ENCODE measurements at places on chromosomes 1 and 21.

DNA sequence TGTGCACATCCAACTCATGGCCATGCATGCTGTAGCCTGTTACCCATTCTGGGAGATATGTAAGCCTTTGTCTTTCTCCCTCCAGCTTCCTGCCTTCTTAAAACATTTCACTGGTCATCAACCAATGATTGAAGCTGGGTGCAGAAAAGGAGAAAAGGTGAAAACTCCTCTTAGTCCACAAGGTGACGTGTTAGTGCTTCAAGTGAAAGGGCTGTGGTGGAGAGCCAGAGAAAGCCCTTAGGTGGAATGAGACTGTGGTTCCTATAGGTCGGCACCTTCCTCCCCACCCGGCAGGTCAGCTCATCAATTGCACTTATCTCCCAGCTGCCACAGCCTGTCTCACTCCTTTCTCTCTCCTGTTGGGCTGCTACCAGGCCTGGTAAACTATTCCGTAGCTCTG, 30.4 kb downstream of the ERG start:
- DNase-seq = no peak

GRCh38 chr1:27527223-27527889, 37.4 kb upstream of the WASF2 start:
- DNase-seq = no peak

DNA sequence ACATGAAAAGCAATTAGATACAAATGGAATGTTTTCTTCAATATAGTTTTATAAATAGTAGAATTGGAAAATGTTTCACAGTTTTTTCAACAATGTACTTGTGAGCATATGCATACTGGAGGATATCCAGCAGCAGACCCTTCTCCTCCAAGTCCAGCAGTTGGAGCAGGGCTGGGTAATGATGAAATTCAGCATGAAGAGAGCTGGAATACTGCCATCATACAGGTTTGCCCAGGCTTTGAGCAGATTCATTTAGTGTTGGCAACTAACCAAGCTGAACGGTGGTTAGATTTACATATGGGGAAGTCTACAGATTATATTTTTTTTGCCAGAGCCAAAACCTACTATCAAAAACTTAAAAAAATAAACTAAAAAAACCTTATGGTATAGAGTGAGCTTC, 38.3 kb downstream of the WDR3 start:
- DNase-seq = no peak

GRCh38 chr1:39969531-39970270, 14.8 kb downstream of the MFSD2A start:
- DNase-seq = no peak

DNA sequence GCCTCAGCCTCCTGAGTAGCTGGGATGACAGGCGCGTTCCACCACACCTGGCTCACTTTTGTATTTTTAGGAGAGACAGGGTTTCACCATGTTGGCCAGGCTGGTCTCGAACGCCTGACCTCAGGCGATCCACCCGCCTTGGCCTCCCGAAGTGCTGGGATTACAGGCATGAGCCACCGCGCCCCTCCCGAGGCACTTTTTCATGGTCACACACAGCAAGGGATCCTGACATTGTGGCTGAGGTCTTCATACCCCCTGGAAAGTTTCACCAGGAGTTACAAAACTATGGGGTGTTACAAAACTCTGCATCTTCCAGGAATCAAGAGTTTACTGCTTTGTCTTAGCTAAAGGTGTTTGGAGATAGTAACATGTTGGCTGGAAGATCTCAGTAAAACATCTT, 234.3 kb upstream of the TMEM51 start:
- DNase-seq = no peak

DNA sequence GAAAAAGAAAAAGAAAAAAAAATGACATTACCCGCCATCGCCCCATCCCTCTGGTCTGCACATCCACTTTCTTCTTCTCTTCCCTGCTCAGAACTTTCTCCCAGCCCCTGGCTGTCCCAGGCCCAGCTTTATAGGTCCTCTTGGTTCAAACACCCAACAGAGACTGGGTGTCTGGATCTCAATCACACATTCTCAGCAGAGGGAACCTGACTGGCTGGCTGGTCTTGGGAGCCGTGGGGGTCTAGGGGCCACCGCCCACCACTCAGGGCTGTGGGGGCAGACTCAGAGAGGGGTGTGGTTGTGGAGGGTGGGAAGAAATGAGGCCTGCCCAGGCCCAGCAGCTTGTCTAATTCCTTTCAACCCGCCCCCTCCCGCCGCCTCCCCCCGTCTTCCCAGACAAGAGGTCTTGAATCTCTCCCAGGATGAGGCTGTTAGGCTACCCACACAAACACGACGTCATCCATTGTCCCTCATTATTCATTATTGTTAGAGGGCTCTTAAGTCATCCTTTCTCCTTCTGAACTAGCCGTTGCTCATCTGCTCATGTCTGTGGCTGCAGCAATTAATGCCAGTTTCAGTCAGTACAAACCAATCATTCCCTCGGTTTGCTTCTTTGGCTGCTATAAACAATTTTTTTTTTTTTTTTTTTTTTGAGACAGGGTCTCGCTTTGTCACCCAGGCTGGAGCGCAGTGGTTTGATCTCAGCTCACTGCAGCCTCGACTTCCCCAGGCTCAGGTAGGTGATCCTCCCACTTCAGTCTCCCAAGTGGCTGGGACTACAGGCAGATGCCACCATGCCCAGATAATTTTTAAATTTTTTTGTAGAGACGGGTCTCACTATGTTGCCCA, 40.6 kb upstream of the CLIC4 start:
- DNase-seq = no peak

DNA sequence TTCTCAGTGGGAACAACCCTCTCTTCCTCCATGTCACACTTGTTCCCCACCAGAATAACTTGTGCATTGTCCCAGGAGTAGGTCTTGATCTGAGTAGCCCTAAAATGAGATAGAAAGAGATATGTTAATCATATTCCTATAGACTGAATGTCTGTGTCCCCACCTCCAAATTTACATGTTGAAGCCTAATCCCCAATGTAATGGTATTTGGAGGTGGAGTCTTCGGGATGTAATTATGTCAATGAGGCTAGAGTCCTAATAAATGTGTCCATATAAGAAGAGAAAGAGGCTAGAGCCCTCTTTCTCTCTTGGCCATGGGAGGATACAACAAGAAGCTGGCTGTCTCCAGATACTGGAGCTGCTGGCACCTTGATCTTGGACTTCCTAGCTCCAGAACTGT, 54.8 kb upstream of the NRDC start:
- DNase-seq = no peak

DNA sequence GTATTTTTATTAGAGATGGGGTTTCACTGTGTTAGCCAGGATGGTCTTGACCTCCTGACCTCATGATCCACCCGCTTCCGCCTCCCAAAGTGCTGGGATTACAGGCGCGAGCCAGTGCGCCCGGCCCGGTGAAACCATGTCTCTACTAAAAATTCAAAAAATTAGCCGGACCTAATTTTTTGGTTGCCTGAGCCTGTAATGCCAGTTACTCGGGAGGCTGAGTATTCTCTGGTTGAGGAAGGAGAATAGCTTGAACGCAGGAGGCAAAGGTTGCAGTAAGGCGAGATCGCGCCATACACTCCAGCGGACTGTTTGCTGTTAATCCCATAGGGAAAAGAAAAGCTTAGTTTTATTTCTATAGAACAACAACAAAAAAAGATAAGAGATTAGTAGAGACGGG, 29.9 kb upstream of the HJV start:
- no peak for DNase-seq

- no peak for DNase-seq
Observed at GRCh38 chr1:233217832-233218231, 77.7 kb downstream of the PCNX2 start.

GRCh38 chr1:180343921-180344769, 114.1 kb downstream of the LHX4 start:
- DNase-seq = no peak

DNA sequence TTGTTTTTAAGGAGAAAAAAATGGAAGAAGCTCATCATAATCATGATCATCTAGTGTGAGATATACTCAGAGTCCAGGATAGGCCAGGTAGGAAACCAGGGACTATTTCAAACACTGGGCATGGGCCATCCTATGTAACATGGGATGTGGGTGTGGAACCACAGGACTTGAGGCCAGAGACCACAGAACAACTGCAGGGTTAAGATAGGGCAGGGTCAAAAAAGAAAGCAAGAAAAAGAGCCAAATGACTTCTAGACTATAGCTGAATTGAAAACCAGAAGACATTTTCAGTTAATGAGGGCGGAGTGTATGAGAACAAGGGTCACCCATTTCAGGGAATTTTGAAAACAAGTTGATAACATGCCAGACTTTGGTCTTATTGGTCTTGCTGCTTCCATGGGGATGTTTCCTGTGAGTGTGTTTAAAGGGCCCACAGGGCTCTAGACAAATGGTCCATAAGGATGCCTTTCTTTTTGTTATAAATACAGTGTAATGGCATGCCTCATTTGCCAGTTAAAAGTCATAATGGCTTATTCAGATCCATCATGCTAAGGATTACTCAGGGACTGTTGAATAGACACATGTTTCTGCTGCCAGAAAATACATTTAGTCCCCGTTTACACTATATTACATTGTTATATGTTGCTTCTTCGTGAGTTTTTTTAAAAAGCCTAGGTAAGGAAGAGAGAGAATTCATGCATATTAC, 182.0 kb upstream of the C21orf91 start:
- no peak for DNase-seq

DNA sequence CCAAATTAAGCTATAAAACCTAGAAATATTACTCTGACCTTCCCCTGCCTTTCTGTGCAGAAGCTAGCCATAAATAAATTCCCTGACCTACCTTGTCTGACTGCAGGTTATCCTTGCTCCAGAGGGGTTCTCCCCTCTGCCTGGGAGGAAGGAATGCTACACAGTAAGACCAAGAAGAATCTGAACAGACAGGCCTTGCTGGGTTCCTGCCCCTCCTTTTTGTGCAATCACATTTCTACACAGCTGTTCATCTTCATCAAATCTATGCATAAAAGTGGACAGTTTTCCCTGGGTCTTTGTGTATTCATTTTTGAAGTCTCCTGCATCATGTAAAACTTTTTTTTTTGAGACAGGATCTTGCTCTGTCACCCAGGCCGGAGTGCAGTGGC, 50.6 kb downstream of the DNTTIP2 start:
- no peak for DNase-seq

DNA sequence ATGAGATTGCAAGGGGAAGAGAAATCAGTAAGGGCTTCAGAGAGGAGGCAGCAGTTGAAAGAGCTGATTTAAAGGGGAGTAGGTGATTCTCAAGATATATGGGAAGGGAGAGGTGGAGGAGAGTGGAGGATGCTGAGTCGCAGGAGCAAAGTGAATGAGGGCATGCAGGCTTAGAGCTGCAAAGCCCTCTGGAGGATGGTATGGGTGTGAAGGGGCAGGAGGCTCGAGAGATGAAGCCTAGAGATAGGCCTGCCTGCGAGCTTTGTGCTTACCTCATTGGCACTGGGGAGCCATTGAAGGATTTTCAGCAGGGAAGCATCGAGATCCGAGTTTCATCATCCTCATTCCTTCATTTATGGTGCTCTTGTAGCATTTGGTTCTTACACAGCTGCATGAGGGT, 15.8 kb upstream of the SH2D2A start:
- DNase-seq = no peak

DNA sequence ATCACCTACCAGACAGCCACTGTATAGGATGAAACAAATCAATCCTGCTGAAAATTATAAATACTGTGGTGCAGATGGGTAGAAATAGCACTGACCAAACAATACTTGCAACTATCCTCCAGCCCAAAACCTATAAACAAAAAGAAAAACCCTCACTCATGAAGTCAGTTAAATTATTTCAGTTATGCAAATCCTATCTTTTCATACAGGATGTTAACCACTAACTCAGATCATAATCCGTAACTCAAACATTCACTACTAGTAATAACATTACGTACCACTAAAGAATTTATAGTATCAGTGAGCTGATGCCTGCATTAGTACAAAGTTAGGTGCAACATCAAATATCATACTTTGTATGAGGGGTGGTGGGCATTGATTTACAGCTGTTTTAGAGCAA, 2.6 kb downstream of the NDC1 start:
- DNase-seq = no peak

DNA sequence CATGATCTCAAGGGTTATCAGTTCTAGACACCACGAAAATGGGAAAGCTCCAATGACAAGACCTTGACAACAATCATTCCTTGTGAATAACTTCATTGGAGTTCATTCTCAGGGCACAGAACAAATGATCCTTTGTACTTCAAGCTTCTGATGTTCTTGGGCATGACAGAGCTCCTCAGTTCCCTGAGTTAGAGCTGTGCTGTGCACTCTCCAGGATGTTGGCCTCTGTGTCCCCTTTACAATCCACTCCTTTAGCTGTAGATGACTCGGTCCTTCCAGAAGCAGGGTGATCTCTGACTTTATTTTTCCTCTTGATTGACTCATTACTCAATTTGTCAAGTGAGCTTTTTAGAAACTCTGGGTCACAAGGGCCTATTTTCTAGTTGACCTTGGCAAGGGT, 3.9 kb upstream of the FAM78B start:
- DNase-seq = no peak

GRCh38 chr1:161973924-161974845, 49.5 kb downstream of the OLFML2B start:
- DNase-seq = no peak

DNA sequence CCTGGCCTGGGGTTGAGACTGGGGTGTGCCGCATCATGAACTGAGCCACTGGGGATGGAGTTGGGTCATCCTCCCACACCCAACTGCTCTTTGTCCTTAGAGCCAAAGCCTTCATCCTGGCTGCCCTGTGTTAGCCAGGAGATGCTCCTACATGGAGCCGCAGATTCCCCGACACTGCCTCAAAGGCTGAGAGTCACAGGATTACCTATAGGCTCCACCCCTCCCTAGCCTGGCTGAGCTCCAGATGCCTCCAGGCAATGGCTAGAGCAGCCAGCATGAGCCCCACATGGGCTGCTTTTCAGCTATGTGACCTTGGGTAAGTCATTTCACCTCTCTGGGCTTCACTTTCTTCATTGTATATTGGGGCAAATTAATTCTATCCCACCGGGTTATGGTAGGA, 119.9 kb upstream of the POU3F1 start:
- DNase-seq = no peak

DNA sequence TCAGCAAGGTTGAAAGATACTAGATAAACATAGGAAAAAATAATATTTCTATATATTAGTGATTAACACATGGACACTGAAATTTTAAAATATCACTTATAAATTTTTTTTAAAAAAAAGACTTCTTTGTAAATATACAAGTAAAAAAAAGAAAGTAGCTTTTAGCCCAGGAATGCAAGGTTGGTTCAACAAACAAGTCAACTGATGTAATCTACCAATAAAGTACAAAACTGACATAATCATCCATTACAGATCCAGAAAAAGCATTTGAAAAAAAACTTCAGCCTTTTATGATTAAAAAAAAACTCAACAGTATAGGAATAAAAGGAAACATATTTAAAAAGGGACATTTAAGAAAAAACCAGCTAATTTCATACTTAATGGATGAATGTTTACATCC, 48.4 kb downstream of the TRMT1L start:
- no peak for DNase-seq

Data from omental fat pad (tissue), 4 donors.